ENCODE measurements at places on chromosomes 6 and 20.
A peak's percentile ranks its signal among the peaks of the same experiment; 100 is the strongest.

DNA sequence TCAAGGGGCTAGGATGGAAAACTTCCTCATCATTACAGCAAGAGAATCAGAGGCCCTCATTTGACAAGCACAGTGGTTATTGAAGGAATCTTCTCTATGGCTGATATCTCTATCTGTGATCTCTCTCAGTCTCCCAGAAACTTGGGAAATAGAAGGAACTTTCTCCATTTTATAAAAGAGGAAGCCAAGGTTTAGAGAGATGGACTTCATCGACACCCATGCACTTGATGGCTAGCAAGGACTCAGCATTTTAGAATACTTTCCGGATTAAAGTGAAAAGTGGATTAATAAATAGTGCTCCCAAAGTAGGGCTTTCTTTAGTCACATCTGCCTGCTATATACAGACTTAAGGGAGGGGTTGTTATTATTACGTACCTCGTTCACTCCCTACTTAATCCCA, 34.2 kb upstream of the TGM3 start:
- no peak for DNase-seq

GRCh38 chr20:59586613-59587012, 17.7 kb upstream of the PHACTR3 start:
- DNase-seq, result no peak

GRCh38 chr6:133817460-133818047, 71.4 kb upstream of the TCF21 start:
- DNase-seq, result no peak

- no peak for DNase-seq
Measured at GRCh38 chr20:38157635-38158495, 7.2 kb downstream of the TGM2 start.

- no peak for DNase-seq
Measured at GRCh38 chr6:161644521-161644920, 370.7 kb upstream of the AGPAT4 start.

- no peak for DNase-seq
Measured at GRCh38 chr20:19431316-19431700, 218.9 kb downstream of the SLC24A3 start.

GRCh38 chr20:6397115-6397514, 274.3 kb upstream of the FERMT1 start:
- DNase-seq, result no peak

DNA sequence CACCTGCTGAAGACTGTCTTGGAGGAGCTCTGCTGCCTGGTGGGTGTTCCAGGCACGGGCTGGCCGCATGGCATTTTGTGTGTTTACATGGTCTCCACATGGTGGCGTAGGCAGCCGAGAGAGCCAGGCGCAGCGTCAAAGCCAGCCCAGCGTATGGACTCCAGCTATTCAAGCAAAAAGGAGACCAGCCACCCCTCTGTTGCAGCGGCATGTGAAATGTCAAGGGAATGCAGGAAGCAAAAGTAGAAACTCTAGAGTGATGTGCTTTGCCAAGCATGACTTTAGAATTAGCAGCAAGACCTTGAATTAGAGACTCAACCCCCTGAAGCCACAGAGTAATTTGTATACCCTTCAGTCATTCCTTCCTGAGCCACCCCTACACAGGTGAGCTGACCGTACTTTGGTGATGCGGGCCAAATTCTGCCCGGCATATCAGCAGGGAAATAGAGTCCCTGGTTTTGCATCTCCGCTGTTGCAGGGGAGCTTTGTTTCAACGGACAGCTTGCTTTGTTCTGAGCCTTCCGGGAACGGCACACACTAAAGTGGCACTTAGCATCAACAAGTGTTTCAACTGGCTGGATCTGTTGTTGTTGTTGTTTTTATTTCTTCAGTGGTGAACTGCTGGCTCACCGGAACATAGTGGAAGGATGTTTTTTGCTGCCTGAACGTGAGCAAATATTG, 48.5 kb downstream of the FNDC1 start:
- DNase-seq, result peak; percentile 21

DNA sequence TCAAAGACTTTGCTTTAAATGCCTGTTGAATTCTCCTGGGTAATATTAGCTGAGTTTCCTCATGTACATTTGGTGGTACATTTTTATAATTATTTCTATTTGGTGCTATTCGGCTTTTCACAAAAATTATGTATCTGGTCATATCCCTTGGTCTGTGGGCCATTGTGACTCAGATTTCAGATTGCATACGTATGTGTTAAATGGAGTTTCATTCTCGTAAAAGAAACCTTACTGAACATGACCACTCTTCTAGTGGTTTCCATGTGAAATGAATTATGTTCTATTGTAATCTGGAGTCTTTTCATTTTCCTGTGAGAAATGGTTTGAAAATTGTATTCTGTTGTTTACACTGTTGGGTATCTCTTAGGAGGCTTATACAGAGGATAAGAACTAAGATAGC, 386.2 kb upstream of the FLRT3 start:
- DNase-seq, result no peak

DNA sequence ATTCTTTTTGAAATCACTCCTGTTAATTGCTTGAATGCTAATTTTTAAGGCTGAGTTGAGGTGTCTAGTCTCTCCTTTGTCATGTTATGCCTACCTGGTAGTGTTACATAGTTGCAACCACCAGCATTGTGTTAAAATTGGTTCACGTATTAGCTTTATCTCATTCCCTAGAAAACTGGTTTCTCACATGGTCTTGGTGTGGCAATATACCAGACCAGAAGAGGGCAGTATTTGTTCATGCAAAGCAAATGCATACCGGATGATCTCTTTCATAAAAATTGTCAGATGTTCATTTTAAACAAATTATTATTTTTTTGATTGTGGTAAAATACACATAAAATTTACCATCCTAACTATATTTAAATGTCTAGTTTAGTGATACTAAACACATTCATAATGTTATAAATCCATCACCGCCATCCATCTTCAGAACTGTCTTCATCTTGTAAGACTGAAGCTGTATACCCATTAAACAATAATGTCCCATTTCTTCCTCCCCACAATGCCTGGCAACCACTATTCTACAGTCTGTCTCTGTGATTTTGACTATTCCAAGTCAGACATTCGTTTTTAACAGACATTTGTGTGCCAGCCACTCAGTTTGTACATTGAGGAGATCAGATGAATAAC, 92.8 kb downstream of the ATRN start:
- DNase-seq, result peak; percentile 45

- DNase-seq, result no peak
Measured at GRCh38 chr6:128000363-128000762, 99.5 kb upstream of the THEMIS start.

DNA sequence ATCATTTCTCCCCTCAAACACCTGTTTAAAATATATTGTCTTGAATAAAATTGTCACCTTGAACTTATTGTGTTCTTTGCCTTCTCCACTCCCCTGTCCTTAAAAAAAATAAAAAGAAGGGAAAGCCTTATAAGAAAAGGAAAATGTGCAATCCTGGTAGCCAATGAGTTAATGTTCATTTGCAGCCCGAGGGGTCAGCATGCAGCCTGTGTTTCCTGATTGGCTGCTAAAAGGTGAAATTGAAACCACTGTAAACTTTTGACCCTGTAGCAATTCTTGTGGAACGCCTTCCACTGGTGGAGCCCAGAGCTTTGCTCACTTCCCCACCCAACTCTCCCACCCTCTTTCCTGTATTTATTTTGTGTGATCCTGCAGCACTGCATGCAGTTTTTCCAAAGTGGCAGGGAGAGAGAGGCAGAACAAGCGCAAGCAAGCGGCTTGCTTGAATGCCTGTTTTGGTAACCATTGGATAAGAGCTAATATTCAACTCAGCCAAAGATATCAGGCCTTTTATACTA, 74.9 kb downstream of the NCOA3 start:
- peak; percentile 59 for DNase-seq

- DNase-seq, result no peak
Measured at GRCh38 chr6:169022079-169022478, 231.6 kb downstream of the THBS2 start.

- no peak for DNase-seq
Measured at GRCh38 chr6:157019733-157020132, 242.6 kb downstream of the ARID1B start.

DNA sequence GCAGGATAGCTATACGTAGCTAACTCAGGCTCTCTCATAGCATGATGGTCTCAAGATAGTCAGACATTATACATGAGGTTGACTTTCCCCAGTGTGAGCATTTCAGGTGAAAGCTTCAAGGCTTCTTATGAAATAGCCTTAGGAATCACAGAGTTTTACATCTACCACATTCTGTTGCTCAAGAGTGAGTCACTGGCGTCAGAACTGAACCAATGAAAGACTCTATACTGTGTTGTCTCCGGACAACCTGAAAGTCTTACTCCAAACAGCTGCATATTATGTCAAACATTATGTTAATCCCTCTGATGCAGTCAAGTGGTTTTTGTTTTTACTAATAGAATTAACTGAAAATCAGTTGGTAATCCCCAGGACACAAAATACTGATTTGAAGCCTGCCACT, 79.8 kb upstream of the TRDN start:
- DNase-seq, result no peak

- DNase-seq, result peak; percentile 35
Measured at GRCh38 chr20:12970372-12970821, 38.4 kb upstream of the SPTLC3 start.

- DNase-seq, result no peak
Measured at GRCh38 chr20:63463400-63464288, 8.8 kb downstream of the KCNQ2 start.

GRCh38 chr20:39112178-39112743, 150.1 kb downstream of the DHX35 start:
- DNase-seq, result peak; percentile 28

GRCh38 chr6:163387317-163387716, 27.2 kb upstream of the QKI start:
- no peak for DNase-seq

- DNase-seq, result no peak
Measured at GRCh38 chr6:125639466-125640020, 109.9 kb upstream of the HEY2 start.

GRCh38 chr6:12165722-12166280, 124.4 kb upstream of the EDN1 start:
- DNase-seq, result no peak

GRCh38 chr6:49004801-49005200, 458.3 kb downstream of the MMUT start:
- DNase-seq, result no peak

GRCh38 chr6:27501187-27501586, 28.3 kb upstream of the ZNF184 start:
- no peak for DNase-seq

- DNase-seq, result no peak
Measured at GRCh38 chr6:68593558-68593957, 41.5 kb upstream of the ADGRB3 start.

Measured in fibroblast of the conjunctiva (primary cell).